ENCODE measurements at places on chromosomes 11 and 22.

DNA sequence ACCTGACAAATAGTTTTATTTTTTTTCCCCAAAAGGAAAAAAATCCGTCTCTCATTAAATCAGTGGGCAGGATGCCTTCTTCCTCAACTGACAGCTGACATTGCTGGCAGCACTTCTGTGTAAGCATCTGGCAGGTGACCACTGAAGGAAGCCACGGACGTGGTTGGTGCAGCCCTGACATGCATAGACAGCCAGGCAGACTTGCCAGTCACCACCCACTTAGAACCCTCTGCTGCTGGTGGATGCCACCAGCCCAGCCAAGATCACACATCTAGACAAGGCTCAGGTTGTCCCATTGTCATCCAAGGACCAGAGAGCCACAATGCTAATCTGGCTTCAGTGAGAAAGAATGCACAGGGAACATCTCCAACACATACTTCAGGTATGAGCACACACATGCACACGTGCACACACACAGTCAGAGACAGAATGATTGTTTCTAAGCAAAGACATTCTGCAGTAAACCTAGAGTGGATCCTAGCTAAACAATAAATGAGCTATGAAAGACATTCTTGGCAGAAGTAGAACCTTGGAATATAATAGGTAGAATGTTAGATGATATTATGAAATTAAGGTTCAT, 49.8 kb upstream of the BMAL1 start:
- DNase-seq = no peak

- no peak for DNase-seq
Observed at GRCh38 chr11:120509346-120510053, 2.0 kb upstream of the GRIK4 start.

GRCh38 chr11:39960206-39960605, 1499.2 kb downstream of the LRRC4C start:
- no peak for DNase-seq

DNA sequence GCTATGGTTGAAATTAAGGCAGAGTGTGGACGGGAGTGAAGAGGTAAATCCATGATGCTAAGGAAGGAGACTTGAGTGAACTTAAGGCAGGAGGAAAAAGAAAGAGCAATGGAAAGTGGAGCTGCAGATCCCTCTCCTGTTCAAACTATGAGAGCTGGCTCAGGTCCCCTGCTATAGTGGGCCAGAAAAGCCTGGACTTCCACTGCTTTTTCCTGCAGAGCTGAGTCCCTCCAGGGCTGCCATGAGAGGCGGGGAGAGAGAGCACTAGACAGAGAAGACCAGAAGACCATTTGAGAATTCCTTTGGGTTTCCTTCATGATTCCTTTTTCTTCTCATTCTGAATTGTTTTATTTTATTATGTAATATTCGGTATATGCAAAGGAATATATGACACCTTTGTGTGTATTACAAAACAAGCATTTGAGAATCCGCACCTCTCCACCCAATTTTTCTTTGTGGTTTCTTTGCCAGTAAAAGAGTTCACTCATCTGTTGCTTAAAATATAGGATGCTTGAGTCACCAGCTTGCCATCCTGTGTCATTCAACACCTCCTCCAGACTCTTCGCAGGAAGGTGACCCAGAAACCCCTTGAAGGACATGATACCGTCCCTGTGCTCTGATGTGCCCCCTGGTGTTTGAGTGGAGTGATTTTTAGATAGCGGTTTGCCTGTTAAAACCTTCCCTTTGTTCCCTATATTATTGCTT, 24.4 kb downstream of the SREBF2 start:
- DNase-seq = peak; percentile 89

DNA sequence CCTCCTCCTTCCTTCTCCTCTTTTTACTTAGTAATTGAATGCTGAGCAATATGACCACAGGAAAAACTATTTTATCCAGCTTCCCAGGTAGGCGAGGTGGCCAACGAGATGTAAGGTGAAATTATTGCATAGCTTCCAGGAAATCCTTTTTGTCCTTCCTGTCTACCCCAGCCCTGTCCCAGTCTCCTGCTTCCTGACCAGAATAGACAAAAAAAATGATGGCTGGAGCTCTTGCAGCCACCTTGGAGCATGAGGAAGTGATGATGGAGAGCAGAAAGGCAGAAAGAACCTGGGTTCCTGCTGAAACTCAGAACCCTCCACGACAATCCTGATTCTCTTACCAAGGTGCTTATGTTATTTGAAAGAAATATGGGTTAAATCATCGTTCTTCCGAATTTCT, 33.9 kb downstream of the DUSP8 start:
- no peak for DNase-seq

DNA sequence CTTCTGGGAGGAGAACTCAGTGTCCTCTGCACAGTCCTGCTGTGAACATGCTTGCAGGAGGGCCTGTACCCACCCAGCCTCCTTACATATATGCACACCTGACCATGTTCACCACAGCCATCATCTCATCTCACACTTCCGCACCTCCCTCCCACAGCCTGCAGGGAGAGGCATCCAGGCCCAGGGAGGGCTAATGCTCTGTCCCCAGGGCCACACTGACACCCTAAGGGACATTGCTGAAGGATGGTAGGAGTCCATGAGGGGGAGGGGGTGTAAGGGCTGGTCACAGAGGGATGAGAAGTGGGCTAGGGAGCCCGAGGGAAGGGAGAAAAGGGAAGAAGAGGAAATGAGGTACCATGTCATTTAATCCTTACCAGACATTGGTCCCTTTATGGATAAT, 4.4 kb upstream of the KCNC1 start:
- no peak for DNase-seq

GRCh38 chr22:30582051-30582450, 7.6 kb upstream of the GAL3ST1 start:
- no peak for DNase-seq

DNA sequence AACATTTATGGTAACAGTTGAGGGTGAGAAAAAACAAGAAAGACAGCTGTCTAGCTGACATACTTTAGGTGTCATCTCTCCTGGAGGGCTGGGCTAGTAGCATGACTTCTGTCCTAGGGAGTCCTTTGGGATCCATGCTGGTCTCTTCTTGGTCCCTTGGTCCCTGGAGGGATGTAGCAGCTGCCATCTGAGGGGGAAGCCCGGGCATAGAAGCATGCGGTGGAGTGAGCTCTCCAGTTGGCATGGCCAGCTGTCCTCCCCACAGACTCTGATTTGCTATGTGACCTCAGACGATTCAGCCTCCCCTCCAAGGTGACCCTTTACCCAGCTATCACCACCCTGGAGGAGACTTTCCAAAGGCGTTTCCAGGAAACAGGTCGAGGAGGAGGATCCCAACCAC, 28.7 kb downstream of the POU2F3 start:
- no peak for DNase-seq

DNA sequence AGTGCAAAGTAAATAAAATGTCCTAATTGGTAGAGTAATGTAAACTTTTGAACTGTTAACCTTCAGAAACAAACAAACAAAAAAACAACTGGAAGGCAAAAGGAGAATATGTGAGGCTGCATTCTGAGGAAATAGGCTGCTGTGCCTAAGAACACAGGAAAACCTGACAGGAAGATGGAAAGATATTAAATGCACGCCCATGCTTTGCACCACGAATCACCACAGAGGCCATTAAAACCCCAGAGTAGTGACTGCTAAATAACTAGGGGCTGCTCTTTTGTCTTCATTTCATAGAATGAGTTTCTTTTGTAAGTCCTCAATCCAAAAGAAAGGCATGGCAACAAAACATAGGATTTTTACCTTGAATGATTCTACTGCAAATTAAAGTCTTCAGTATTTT, 436.0 kb downstream of the RAB38 start:
- no peak for DNase-seq

- DNase-seq = no peak
Observed at GRCh38 chr11:87374038-87374807, 336.5 kb downstream of the TMEM135 start.

GRCh38 chr22:43535336-43535735, 123.5 kb downstream of the MPPED1 start:
- DNase-seq = no peak

GRCh38 chr11:36235750-36236149, 53.5 kb downstream of the COMMD9 start:
- DNase-seq = no peak
